ENCODE measurements at places on chromosomes 12 and 14.

- DNase-seq = peak; percentile 27
Observed at GRCh38 chr12:53345486-53346188, 9.5 kb upstream of the SP7 start.

DNA sequence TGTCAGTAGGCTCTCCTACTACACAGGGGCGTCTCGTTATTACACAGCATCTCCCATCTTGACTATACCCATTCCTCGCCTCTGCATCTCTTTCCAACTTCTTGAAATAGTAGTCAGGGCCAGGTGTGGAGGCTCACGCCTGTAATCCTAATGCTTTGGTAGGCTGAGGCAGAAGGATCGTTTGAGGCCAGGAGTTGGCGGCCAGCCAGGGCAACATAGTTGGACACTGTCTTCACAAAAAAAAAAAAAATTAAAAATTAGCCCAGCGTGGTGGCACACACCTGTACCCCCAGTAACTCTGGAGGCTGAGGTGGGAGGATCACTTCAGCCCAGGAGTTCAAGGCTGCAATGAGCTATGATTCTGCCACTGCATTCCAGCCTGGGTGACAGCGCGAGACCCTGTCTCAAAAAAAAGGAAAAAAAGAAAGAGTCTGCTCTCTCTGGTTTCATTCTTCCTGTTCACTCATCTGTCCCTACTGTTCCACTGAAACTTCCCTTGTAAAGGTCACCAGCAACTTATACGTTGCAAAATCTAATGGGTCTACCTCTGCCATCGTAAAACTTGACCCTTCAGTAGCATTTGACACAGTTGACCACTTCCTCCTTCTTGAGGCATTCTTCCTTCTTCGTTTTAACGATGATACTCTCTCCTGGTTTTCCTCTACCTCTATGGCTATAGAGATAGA lies 41.0 kb upstream of the PTGR2 start:
- DNase-seq = no peak

DNA sequence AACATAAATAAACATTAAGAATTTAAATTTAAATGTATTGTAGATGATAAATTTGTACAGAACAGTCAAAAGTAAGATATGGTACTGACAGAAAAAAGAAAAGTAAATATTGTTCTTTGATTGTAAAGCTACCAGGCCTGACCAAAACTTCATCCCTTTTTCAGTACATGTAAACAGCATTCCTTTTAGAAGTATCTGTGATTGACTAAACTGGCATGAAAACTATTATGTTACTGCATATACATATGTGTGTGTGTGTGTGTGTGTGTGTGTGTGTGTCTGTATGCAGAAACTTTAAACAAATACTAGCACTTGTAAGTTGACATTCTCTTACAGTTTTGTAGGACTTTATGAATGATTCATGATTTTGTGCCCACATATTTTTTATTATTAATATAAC lies 270.9 kb downstream of the C12orf50 start:
- DNase-seq = no peak

- no peak for DNase-seq
Observed at GRCh38 chr12:12817616-12818015, 4.5 kb downstream of the DDX47 start.

- DNase-seq = no peak
Observed at GRCh38 chr14:55125403-55125802, 3.6 kb upstream of the LGALS3 start.

DNA sequence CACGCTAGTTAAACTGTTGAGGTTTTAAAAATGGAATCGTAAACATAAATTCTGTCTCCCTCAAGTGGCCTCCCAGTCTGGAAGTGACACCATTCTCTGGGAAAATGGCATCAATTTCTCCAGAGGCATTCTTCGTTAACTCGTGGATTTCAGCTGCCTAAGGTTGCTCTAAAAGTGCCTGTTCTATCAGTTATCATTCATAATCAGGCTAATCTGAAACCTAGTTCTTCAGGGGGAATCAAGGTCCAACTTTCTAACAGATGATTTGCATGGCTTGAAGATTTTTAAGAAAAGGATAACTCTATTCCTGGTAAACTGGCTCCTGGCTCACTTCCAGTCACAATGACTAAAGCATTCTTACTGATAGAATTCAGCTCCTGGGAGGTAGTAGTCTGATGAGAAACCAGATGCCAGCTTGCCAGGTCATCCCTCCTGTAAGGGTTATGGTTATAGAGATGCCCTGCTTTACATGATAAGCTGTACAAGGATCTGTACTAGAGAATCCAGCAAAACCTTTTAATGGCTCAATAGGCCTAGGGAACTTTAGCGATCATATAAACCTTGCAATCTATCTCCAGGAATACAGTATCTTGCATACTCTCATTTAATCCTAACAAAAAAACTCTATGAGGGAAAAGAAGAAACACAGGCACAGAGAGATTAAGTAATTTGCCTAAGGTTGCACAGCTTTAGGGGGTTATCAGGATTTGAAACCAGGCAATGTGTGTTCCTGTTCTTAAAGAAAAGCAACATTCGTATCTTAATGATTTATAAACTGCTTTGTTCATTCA lies 1.5 kb downstream of the L3HYPDH start:
- DNase-seq = peak; percentile 75

DNA sequence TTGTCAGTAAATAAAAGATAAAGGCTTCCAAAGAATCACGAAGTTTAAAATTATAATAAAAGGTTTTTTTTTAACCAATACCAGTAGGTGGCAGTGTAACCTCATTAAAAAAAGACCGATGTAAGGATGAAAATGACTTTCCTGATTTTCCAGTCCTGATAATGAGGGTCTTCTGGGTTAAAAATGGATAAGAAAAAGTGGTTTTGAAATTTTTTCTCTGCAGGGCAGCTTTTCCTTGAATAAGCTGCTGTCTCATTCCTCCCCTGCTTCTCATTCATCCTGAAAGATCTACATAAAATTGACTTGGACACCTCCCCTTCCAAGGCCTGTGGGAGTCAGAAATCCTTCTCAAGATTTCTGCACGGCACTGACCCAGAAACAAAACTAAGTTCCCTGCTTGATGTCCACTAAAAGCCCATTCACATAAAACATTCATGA lies 58.9 kb upstream of the FBXO33 start:
- peak; percentile 50 for DNase-seq

DNA sequence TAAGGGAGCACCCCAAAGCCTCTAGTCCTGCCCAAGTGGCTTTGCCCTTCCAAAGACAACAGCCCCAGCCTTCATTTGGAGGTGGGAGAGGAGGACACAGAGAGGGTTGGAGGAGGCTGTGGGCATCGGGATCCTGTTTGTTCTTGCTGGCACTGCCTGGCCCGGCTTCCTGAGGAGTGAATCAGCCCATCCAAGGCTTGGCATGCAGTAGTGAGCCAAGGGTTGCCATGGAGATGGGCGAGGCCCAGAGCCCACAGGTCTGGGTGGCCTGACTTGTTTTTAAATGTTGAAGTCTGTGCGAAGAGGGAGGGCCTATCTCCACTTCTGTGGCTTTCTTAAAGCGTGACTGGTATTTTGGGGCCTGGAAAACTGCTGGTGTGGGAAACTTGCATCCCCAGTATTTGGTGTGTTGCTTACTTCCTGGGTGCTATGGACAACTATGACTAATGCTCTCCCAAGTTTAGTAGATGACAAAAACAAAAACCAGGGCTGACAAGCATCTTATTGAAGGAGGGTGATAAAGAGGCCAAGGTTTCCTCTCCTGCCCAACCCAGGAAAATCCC lies 15.8 kb downstream of the CD9 start:
- DNase-seq = peak; percentile 90

- DNase-seq = peak; percentile 40
Observed at GRCh38 chr14:34920339-34920738, 45.2 kb upstream of the BAZ1A start.

- DNase-seq = no peak
Observed at GRCh38 chr12:8546591-8546990, 5.9 kb upstream of the CLEC4E start.

DNA sequence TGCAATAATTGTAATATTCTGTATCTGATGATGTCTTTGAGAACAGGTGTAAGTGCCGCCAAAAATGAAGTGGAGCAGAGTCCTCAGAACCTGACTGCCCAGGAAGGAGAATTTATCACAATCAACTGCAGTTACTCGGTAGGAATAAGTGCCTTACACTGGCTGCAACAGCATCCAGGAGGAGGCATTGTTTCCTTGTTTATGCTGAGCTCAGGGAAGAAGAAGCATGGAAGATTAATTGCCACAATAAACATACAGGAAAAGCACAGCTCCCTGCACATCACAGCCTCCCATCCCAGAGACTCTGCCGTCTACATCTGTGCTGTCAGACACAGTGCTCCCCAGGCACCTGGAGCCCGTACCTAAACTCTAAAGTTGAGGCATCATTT lies 268.7 kb downstream of the DAD1 start:
- DNase-seq = no peak

DNA sequence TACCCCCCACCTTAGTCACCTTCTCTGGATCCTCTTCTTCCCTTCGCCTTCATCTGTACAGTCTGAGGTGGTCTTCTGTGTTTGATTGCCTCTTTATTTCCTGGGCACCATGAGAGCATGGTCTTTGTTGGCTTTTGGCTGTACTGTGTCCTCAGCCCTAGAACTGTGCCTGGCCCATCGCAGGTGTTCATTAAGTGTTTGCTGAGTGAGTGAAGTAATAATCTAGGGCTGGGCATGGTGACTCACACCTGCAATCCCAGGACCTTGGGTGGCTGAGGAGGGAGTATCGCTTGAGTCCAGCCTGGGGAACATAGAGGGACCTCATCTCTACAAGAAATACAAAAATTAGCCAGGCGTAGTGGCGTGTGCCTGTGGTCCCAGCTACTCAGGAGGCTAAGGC lies 13.9 kb downstream of the ALDH2 start:
- DNase-seq = no peak

GRCh38 chr12:124720004-124720680 lies 143.5 kb downstream of the SCARB1 start:
- DNase-seq = peak; percentile 75

- no peak for DNase-seq
Observed at GRCh38 chr14:52327374-52328226, 13.5 kb downstream of the PTGER2 start.

GRCh38 chr12:123963821-123964220 lies 8.8 kb downstream of the CCDC92 start:
- no peak for DNase-seq

- no peak for DNase-seq
Observed at GRCh38 chr14:99570544-99571302, 33.3 kb downstream of the CCDC85C start.

DNA sequence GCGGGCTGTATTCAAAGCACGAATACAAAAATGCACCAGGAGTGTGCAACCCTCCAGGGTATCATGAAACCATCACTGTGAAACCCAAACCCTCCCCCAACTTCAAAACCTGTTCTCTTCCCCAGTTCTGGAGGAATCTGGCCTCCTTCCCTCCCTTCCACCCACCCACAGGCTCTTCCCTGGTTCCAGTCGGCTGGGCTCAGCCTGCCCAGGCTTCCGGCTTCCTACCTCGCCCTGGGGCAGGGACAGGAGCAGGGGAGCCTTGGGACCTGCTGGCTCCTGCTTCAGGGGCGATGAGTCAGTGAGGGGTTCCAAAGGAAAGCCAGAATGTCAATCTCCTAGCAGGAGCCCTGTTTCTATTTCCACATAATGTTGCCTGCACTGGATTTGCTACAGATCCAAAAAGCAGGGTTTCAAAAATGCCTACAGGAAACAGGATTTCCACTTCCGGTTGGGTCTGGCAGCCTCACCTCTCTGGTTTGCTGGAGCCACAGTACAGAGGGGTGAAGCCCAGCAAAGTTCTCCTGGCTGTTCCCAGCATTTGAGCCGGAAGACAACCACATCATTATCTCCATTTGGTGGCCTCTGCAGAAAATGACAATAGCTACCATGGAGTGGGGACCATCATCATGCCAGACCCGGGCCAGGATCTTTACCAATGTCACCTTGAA lies 278.3 kb downstream of the DPF3 start:
- peak; percentile 59 for DNase-seq

DNA sequence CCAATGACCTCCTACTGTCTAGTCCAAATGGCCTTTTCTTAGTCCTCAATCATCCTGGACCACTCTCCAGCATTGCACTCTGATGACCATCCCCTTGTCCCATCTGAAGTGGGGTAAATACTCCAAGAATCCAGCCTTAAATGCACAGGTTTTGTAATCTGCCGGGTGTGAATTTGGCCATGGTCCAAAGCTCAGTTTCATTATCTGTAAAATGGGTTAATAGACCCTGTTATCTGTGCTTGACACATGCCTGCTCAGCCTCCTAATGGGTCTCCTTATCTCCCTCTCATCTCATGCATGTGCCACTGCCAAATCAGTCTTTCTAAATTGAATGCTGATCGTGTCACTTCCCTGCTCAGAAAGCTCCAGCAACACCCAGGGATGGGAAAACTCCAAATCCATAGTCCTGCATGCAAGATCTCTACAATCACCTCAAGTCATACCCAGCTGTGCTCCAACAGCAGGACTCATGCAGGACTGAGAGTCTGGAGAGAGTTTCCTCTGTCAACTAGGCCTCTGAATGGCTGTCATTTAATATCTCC lies 22.3 kb downstream of the LGR5 start:
- no peak for DNase-seq
